ENCODE measurements at places on chromosomes 7 and 10.
A peak's percentile ranks its signal among the peaks of the same experiment; 100 is the strongest.

- DNase-seq: no peak
Measured at GRCh38 chr7:28301148-28301641, 111.1 kb upstream of the CREB5 start.

DNA sequence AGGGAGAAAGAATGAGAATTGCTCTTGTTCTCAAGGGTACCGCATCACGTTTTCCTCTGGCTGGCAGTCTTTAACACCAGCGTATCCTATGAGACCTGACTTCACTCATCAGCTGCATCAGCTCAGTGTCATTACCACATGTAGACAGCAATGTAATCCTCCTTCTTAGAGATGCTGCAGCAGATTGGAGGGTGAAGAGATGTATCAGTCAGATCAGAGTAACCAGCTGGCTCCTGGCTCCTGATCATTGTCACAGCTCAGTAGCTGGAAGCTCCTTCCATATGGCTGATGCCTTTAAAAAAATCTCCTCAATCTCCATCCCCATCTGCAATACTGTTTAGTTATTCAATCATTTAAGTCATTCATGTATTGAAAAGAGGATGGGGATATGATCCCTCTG is 39.7 kb upstream of the EPHB6 start:
- no peak for DNase-seq

GRCh38 chr10:126955934-126956711 is 50.9 kb downstream of the DOCK1 start:
- no peak for DNase-seq

- DNase-seq: no peak
Measured at GRCh38 chr7:132123773-132124172, 452.5 kb downstream of the PLXNA4 start.

GRCh38 chr7:85172530-85172941 is 14.3 kb downstream of the SEMA3D start:
- no peak for DNase-seq

- DNase-seq: no peak
Measured at GRCh38 chr10:18868919-18869318, 179.7 kb upstream of the MALRD1 start.

DNA sequence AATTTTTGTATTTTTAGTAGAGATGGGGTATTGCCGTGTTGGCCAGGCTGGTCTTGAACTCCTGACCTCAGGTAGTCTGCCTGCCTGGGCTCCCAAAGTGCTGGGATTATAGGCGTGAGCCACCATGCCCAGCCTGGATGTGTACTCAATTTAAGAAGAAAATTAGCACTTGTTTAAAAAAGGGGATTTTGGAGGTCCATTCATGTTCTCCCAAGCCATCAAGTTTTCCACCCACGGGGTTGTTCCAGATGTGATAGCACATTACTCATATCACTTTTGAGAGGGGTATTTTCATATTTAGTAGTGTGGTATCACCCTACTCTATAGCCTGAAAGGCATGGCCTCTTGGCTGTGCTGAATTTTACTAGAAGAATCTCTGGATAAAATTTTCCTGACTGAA is 10.5 kb upstream of the SLC26A3 start:
- DNase-seq: no peak

DNA sequence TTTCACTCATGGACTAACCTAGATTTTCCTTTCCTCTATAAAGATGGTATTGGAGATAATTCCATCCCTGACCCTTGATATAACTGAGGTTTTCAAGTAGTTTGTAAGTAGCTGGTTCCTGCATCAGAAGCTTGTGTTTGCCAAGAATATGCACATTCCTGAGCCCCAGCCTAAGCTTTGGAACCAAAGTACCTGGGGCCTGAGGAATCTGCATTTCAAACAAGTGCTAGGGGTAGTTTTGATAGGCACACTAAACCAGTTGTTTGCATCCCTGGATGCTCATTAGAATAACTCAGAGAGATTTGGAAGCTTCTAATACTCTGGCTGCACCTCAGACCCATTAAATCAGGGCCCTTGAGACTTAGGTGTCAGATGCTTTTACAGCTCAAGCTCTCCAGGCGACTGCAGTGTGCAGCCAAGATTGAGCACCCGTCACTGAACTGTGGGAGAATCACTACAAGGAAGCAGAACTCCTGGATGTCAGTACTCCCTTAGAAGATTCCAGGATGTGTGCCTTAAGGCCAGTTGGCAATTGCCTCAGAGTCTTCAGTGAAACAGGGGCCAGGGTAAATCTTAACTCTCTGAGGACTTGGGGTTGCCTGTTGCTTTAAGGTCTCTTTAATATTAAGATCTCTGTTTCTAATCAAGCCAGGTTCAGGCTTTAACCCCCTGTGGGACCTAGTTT is 565.0 kb downstream of the REEP3 start:
- DNase-seq: no peak

GRCh38 chr7:72710983-72711382 is 117.0 kb downstream of the TYW1B start:
- DNase-seq: no peak

- DNase-seq: peak; percentile 37
Measured at GRCh38 chr7:149855361-149856305, 17.5 kb downstream of the ZNF862 start.

DNA sequence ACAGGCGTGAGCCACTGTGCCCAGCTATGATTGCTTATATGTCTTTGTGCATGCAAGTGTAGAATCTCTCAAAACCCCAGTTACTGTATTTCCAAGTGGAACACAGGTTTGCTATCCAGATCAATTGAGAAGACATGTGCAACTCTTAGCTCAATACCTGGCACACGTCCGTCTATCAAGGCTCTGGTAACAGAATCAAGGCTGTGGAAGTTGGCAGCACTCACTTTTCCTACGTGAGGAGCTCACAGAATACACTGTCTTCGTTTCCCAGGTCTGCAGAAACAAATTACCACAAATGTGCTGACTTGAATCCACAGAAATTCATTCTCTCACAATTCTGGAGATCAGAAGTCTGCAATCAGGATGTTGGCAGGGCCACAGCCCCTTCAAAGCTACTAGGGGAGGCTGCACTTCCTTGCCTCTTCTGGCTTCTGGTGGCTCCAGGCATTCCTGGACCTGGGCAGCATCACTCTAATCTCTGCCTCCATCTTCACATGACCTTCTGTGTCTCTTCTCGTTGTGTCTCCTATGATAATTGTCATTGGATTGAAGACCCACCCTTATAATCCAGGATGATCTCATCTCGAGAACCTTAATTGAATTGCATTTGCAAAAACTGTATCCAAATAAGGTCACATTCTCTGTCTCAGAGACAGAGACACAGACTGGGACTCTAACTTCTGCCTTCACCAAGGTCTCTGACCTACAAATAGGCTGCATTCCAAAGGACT is 84.8 kb upstream of the C7orf33 start:
- DNase-seq: no peak

DNA sequence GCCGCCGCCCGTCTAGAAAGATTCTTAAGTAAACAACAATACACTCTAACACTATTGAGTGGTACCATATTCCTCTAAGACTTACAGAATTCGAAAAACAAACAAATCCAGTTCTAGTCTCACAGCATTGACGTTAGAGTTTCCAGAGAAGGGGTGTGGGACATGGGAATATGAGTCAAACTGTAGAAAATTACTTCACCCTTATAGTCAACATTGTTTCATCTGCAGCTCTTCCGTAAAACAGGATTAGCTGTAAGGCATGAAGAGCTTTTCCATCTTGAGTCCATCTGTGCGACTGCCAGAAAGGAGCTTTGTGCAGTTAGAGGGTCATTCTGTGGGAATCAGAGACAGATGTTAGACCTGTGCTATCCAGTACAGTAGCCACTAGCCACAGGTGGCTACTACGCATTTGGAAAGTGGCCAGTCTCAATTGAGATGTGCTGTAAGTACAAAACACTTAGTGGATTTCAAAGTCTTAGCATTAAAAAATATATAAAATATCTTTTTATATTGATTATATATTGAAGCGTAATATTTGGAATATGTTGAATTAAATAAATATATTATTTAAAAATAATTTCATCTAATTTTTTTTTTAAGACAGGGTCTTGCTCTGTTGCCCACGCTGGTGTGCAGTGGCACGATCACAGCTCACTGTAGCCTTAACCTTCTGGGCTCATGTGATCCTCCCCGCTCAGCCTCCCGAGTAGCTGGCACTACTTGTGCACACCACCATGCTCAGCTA is 79.8 kb upstream of the MPP7 start:
- no peak for DNase-seq

GRCh38 chr10:120517196-120517595 is 60.2 kb downstream of the PLPP4 start:
- no peak for DNase-seq

DNA sequence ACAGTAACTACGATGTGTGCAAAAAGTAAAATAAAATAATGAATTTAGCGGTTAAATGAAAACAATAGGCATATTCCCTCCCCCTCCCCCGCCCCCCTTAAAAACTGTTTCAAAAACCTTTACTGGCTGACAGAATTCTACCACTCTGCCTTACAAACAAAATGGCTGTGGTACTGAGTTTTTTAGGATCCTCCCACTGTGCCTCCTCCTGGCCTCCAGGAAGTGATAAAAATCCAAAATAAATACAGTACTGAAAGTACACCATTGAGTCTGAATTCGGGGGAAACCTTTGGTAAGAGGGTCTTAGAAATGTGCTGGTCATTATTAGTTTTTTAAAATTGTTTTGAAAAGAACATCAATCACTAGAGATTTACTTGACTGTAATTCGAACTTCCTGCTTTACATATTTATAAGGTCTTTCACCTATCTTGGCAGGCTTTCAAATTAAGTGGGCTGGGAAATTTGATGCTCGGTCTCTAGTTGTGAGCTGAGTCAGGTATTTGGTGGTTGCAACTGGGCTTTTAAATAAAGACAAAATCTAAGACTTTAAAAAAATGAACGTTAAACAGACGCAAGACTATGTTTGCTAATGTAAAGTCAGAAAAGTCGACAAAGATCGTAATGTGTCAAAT is 32.5 kb upstream of the EPC1 start:
- DNase-seq: peak; percentile 71

DNA sequence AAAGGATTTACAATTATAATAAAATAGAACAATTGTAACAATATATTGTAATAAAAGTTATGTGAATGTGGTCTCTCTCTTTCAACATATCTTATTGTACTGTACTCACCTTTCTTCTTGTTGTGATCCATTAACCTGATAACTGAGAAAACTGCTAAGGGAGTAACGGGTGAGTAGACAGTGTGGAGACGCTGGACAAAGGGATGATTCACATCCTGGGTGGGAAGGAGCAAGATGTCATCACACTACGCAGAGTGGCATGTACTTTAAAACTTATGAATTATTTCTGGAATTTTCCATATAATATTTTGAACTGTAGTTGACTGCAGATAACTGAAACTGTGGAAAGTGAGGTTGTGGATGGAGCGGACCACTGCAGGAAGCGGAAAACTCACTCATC is 91.2 kb upstream of the PLPP4 start:
- no peak for DNase-seq

GRCh38 chr10:97514344-97514743 is 15.6 kb downstream of the UBTD1 start:
- no peak for DNase-seq

- no peak for DNase-seq
Measured at GRCh38 chr7:1986366-1987083, 246.2 kb downstream of the MAD1L1 start.

DNA sequence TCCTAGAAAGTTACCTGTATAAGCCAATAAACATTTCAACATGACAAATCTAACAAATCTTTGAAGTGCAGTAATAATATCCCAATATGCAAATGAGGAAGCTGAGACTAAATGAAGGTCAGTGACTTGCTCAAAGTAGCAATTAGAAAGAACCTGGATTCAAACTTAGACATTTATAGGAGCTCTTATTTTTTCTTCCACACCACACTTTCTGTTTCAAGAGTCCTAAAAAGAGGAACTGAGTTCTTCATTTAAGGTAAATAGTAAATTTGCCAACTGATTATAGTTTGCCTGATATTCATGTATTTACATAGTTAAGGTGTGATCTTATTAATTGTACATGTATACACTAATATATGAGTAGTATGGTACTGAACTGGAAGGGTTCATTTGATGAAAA is 44.0 kb downstream of the KLHDC10 start:
- no peak for DNase-seq

Measured in NCI-H2081 (cell line).